Renal cortex interstitium (tissue), 15 donors: ENCODE measurements at places on chromosomes 7 and 10. TPM values are rescaled to one million over a fixed set of nuclear protein-coding genes. Genes with fewer than 3 reads are reported as not detected.

The NEUROD6 gene
- polyA plus RNA-seq: not detected

The PON2 gene
- 185 TPM for polyA plus RNA-seq

The ATE1 gene
- 39.3 TPM for polyA plus RNA-seq

The CD36 gene
- polyA plus RNA-seq: 38.2 TPM

The SEMA3C gene
- 34.7 TPM for polyA plus RNA-seq

The TRIM74 gene
- polyA plus RNA-seq: 1.3 TPM

The FXYD4 gene
- polyA plus RNA-seq: 5.5 TPM

The CARD11 gene
- polyA plus RNA-seq: 1.1 TPM

The FGFBP3 gene
- 2.9 TPM for polyA plus RNA-seq

The ELMO1 gene
- polyA plus RNA-seq: 10.9 TPM
